ENCODE measurements at places on chromosomes 1 and 21.

DNA sequence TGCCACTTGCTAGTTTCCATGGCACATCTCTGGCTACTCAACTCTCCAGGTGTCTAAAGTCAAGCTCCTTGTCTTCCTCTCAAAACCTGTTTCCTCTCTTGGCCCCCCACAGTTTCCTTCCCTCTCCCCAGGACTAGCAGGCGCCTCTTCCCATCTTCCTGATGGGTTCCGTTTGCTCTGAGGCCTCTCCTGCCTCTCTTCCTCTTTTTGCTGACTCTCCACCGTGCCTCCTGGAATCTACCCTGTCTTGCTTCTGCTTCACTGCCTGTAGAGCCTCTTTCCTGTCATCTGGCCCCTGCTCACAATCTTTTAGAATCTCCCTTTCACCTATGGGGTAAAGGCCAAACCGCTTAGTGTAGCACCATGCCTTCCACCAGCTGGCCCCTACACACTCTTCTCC is 21.8 kb upstream of the LHX4 start:
- no peak for DNase-seq

DNA sequence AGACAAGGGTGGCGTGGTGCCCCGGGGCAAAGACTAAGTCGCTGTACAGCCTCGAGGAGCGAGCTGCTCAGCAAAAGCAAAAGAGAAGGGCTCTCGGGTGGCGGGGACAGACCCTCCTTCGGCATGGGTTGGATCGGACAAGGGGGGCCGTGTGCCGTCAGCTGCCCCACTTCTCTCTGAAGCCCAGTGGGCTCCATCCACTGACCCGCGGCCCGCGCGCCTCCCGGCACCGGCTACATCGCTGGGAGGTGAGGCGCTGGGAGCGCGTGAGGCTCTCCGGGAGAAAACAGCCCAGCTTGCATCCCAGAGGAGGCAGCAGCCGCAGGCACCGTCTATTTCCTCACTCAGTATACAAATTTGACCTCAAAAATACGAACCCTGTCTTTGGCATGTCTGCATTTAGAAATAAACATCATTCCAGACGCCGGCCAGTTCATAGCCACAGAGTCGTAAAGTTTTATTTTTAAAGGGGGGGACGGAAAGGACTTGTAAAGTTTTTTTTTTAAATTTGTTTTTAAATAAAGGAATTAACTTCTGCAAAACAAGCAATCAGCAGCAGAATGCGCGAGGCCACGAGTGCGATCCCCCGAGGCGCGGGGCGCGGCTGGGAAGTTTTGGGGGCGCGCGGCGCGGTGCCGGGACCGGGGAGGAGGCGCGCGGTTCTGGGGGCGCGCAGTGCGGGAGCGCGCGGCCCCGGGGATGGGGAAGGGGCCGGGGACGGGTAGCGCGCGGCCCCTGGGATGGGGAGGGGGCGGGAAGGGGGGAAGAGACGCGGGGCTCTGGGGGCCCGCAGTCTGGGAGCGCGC is 689 bp upstream of the GPR137B start:
- no peak for DNase-seq

- DNase-seq = no peak
Measured at GRCh38 chr1:115888976-115889375, 48.0 kb upstream of the NHLH2 start.

GRCh38 chr1:48876330-48876785 is 99.7 kb upstream of the BEND5 start:
- no peak for DNase-seq

DNA sequence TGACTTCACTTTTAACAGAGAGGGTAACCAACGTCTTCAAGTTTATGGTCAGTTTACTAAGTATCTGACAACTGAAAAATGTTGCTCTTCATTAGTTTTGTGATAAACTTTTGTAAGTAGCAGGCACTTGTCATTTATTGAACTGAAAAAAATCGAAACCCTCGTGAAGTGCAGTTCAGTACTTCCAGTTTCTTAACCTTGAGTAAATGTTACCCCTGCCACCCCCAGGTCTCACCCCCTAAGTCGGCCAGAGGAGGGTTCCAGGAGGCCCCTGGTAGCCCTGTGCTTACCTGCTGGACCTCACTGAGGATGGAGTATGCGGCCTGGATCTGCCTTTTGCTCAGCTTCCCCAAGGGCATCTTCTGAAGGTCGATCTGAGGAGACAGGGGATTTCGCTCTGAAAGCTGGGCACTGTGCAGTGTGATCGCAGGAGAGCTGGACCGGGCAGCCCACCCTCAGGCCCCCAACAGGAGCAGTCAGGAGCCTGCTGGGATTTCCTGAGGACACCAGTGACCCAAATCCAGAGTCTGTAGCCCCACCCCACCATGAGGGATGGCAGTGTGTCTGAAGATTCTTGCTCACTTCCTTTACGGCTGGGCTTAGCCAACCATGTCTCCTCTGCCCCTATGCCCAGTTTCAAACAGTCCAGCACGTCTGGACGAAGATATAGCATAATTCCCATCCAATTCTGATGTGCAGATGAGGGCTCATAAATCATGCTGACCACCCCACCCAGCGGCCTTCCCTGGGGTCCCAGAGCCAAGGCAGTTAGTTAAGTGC is 37.6 kb downstream of the PARP1 start:
- no peak for DNase-seq

DNA sequence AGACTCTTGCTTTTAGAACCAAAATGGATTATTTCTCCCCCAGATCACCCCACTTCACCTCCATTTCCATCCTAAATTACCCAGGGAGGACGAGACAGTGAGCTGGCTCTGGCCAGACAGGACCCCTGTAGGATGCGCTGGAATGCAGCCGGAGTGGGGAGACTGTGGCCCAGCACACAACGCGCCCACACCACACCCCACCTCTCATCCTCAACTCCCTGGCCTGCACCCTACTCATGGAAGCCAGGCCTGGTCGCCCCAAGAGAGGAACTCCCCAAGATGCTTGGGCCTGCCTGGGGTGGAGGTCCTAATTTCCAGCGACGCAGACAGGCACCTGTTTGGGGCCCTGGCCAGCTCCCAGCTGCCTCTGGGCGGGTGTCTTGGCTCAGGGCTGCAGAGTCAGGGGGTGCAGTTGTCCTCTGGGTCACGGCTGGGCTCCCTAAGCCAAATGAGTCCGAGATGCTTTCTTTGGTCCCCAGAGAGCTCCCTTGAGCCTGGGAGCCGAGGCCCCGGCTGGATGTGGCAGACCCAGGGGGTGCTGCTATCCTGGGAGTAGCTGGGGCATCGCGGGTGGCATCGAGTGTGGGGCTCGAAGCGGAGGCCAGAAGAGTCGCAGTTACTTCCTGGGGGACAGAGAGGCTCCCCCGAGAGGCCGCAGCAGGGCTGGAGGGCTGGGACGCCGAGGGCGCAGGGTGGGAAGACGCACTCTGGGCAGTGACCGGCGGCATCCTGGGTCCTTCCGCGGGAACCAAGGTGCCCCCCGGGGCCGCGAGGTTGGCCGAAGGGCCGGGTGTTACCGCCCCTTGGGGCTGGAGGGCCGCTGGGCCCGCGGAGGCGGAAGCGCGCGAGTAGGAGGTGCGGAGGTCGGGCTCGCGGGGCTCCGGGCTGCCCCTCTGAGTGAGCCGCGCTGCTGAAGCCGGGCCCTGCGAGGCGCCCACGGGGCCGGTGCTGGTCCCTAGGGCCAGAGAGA is 10.4 kb downstream of the CLEC20A start:
- DNase-seq = no peak
